ENCODE measurements at places on chromosomes 11 and 22. TPM values are rescaled to one million over a fixed set of nuclear protein-coding genes. Genes with fewer than 3 reads are reported as not detected.

GRCh38 chr11:14499178-14499559 is 442 bp downstream of the COPB1 start:
- H3K27me3 ChIP-seq = peaks cover 10% of the 10 kb centered on the region
- H3K36me3 ChIP-seq = peaks cover 19% of the 10 kb centered on the region
- H3K27ac ChIP-seq = peak overlapping the region; percentile 98

DNA sequence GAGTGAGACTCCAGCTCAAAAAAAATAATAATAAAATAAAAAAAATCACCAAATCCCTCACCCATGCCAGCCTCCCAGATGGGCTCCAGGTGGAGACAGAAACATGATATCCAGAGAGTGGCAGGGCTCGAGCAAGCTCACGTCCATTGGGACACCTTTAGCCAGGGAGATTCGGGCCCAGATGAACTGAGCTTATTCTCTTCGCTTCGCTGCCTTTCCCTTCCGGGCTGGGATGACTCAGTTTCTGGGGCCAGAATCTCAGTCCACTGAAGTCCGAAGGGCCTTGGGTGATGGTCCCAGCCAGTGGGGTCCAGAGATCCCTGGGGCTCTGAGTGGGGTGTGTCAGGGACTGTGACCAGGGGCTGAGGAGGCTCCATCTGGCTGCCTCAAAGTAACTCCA is 23.0 kb upstream of the MYEOV start:
- H3K4me3 ChIP-seq = no peak overlapping the region
- DNase-seq = no peak
- no peaks in the 10 kb centered on the region for H3K36me3 ChIP-seq
- no peaks in the 10 kb centered on the region for H3K4me1 ChIP-seq
- peaks cover 6% of the 10 kb centered on the region for H3K27me3 ChIP-seq

GRCh38 chr11:121249039-121249663 is 43.4 kb upstream of the SC5D start:
- no peaks in the 10 kb centered on the region for H3K36me3 ChIP-seq
- peak; percentile 17 for DNase-seq
- peaks cover 4% of the 10 kb centered on the region for H3K27me3 ChIP-seq
- H3K27ac ChIP-seq = no peak overlapping the region

GRCh38 chr11:127345819-127346459 is 345.4 kb upstream of the KIRREL3 start:
- peaks cover 4% of the 10 kb centered on the region for H3K27me3 ChIP-seq
- H3K4me3 ChIP-seq = no peak overlapping the region
- no peak overlapping the region for H3K27ac ChIP-seq
- no peaks in the 10 kb centered on the region for H3K36me3 ChIP-seq

DNA sequence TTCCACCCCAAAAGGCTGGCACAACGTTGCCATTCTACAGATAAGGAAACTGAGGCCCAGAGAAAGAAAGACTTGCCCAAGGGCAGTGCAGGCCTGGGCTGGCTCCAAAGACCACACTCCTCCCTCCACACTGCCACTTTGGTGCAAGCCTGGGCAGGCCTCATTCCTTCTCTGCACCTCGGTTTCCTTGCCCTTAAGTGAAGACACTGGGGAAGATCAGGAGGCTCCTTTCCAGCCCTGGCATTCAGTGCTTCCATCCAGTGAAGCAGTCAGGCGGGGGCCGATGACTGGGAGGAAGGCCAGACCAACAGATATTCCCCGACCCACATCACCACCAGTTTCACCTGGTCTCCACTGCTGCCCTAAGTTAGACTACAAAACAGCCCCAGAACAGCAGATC is 18.3 kb upstream of the TCF20 start:
- H3K27me3 ChIP-seq = peaks cover 2% of the 10 kb centered on the region
- no peak for DNase-seq
- H3K27ac ChIP-seq = no peak overlapping the region
- H3K4me3 ChIP-seq = no peak overlapping the region

DNA sequence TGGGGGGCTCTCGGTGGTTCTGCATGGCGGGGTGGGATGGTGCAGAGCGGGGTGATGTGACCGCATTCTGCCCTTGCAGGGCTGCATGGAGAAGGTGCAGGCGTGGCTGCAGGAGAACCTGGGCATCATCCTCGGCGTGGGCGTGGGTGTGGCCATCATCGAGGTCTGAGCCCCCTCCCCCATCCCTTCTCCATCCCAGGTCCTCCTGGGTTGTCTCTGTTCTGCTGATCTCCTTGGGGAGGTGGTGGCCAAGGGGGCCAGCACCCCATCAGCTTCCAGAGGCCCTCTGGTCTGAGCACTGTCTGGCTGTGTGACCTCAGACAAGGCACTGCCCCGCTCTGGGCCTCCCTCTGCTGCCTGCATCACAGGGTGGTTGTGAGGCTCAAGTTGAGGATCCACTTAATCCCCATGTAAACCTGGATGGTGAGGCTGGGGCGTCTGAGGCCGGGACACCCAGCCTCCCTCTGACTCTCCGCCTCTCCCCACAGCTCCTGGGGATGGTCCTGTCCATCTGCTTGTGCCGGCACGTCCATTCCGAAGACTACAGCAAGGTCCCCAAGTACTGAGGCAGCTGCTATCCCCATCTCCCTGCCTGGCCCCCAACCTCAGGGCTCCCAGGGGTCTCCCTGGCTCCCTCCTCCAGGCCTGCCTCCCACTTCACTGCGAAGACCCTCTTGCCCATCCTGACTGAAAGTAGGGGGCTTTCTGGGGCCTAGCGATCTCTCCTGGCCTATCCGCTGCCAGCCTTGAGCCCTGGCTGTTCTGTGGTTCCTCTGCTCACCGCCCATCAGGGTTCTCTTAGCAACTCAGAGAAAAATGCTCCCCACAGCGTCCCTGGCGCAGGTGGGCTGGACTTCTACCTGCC is 53.3 kb downstream of the CD82 start:
- DNase-seq = no peak
- H3K4me1 ChIP-seq = no peaks in the 10 kb centered on the region
- H3K27ac ChIP-seq = no peak overlapping the region
- H3K36me3 ChIP-seq = no peaks in the 10 kb centered on the region

DNA sequence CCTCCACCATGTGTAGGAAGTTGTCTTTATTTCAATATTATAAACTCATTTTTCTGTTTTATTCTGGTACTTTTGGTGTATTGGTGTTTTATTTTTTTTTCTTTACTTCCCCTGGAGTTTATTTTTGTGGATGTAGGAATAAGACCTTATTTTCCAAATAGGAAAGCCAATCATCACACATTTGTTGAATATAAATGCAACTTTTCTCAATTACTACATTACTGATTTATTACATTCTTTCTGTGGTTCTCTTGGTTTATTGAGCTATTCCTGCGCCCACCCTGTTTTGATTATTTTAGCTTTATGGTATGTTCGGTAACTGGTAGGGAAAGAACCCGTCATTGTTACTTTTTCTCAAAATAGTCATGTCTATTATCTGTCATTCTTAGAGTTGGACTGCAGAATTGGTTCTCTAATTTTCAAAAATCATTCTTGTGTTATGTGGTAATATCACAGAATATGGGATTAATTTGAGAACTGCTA is 3.6 kb downstream of the IGLL5 start:
- H3K4me1 ChIP-seq = no peaks in the 10 kb centered on the region
- peaks cover 4% of the 10 kb centered on the region for H3K27me3 ChIP-seq
- H3K27ac ChIP-seq = no peak overlapping the region
- H3K36me3 ChIP-seq = no peaks in the 10 kb centered on the region
- no peak for DNase-seq

GRCh38 chr11:135002236-135002635 is 590.2 kb upstream of the B3GAT1 start:
- no peaks in the 10 kb centered on the region for H3K4me1 ChIP-seq
- peaks cover 2% of the 10 kb centered on the region for H3K27me3 ChIP-seq
- H3K4me3 ChIP-seq = no peak overlapping the region

DNA sequence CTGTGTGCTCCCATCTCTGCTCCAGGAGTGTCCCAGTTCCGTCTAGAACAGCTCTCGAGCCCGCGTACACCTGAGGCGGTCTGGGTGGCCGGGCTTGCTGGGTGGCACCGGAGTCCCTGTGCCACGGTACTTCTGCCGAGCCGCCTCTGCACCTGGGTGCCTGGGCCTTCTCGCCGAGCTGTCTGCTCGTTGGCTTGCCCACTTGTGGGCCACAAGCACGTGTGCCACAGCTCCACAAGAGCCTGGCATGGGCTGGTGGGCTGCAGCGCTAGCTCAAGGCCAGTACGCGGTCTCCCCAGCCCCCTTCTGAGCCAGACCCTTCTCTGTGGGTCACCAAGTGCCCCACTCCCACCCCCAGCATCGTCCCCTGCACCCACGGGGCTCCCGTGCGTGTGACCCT is 388.0 kb downstream of the TBC1D22A start:
- peaks cover 6% of the 10 kb centered on the region for H3K4me1 ChIP-seq
- no peak overlapping the region for H3K4me3 ChIP-seq
- no peaks in the 10 kb centered on the region for H3K36me3 ChIP-seq
- no peak overlapping the region for H3K27ac ChIP-seq

DNA sequence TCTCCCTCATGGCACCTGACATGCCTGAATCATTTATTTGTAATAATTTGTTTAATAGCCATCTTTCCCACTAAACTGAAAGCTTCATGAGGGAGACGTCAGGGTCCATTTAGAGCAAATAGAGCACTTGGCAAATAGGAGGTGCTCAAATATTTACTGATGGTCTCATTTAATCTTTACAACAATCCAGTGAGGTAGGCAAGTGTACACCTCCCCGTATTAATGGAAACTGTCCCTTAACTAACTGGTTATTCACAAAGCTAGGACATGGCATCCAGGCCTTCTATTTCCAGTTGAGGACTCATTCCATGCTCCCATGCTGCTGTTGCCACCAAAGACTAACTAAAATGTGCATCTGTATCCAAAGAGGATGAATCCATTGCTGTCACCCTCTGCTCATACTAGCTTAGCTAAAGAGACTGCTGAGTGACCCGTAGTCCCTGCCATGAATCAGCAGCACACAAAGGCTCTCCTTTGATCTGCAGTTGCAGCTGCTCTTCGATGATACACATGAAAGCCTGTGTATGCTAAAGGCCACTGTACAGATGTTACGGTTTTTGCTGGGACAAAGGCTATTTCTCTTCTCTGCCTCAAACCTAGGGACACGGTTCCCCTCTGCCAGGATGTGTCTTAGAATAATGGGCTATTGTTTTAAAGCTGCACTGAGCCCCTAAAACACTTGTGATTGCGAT is 82.6 kb downstream of the RAB30 start:
- peaks cover 20% of the 10 kb centered on the region for H3K36me3 ChIP-seq
- H3K4me1 ChIP-seq = peaks cover 9% of the 10 kb centered on the region
- H3K27me3 ChIP-seq = no peaks in the 10 kb centered on the region
- no peak overlapping the region for H3K4me3 ChIP-seq
- no peak overlapping the region for H3K27ac ChIP-seq
- DNase-seq = no peak

GRCh38 chr11:102318469-102318868 is 1.2 kb downstream of the BIRC3 start:
- H3K27me3 ChIP-seq = peaks cover 25% of the 10 kb centered on the region
- peak overlapping the region; percentile 95 for H3K27ac ChIP-seq
- H3K36me3 ChIP-seq = no peaks in the 10 kb centered on the region
- peak overlapping the region; percentile 97 for H3K4me3 ChIP-seq
- H3K4me1 ChIP-seq = peaks cover 68% of the 10 kb centered on the region

GRCh38 chr22:41290262-41291221 is 4.6 kb upstream of the RANGAP1 start:
- H3K4me3 ChIP-seq = no peak overlapping the region
- no peak overlapping the region for H3K27ac ChIP-seq
- H3K27me3 ChIP-seq = peaks cover 5% of the 10 kb centered on the region
- no peak for DNase-seq
- peaks cover 17% of the 10 kb centered on the region for H3K4me1 ChIP-seq
- no peaks in the 10 kb centered on the region for H3K36me3 ChIP-seq

GRCh38 chr11:1880746-1881441 is 10.8 kb downstream of the PRR33 start:
- no peaks in the 10 kb centered on the region for H3K36me3 ChIP-seq
- no peaks in the 10 kb centered on the region for H3K4me1 ChIP-seq
- peak overlapping the region; percentile 53 for H3K27ac ChIP-seq
- H3K4me3 ChIP-seq = peak overlapping the region; percentile 33
- DNase-seq = no peak

- H3K27ac ChIP-seq = no peak overlapping the region
- H3K4me1 ChIP-seq = peaks cover 8% of the 10 kb centered on the region
- peaks cover 38% of the 10 kb centered on the region for H3K27me3 ChIP-seq
- DNase-seq = no peak
- H3K4me3 ChIP-seq = peak overlapping the region; percentile 42
Observed at GRCh38 chr22:43343670-43344519, 723 bp upstream of the SCUBE1 start.

GRCh38 chr11:134441281-134441680 is 29.2 kb upstream of the B3GAT1 start:
- peaks cover 5% of the 10 kb centered on the region for H3K27me3 ChIP-seq
- H3K36me3 ChIP-seq = no peaks in the 10 kb centered on the region
- DNase-seq = no peak
- peaks cover 13% of the 10 kb centered on the region for H3K4me1 ChIP-seq

- H3K4me1 ChIP-seq = peaks cover 12% of the 10 kb centered on the region
- peak overlapping the region; percentile 53 for H3K4me3 ChIP-seq
- no peaks in the 10 kb centered on the region for H3K36me3 ChIP-seq
- peak; percentile 57 for DNase-seq
Observed at GRCh38 chr22:49934160-49934890, 15.9 kb downstream of the CRELD2 start.

GRCh38 chr11:60844870-60845221 is 2.9 kb downstream of the CCDC86 start:
- peak overlapping the region; percentile 63 for H3K27ac ChIP-seq
- H3K27me3 ChIP-seq = peaks cover 13% of the 10 kb centered on the region
- H3K36me3 ChIP-seq = no peaks in the 10 kb centered on the region
- peak overlapping the region; percentile 35 for H3K4me3 ChIP-seq
- no peak for DNase-seq

DNA sequence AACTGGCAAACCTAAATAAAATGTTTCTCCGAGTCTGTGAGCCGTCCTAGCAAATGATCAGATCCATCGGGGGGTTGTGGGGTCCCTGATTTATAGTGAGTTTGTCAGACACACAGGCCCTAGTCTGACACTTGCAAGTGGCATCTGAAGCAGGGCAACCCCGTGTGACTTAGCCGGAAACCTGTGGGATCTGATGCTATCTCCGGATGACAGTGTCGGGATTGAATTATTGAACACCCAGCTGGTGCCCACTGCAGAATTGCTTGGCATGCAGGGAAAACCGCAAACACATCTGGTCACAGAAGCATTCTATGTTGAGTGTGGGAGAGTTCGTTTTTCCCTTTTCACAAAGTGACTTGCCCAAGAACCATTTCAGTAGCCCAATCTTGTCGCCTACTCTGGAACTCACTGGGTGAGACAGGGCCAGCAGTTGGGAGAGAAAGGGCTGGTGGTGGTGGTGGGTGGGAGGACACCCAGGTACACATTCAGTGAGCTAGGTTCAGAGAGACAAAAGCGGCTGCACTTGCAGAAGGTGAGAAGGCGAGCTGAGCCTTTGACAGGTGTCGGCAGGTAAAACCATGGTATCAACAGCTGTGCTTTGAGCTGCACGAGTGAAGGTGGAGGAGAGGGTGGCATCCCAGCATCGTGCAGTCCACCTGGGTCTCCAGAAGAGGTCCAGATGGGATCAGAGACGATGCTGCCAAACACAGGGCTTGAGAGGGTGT is 33.7 kb upstream of the B3GAT1 start:
- no peak overlapping the region for H3K4me3 ChIP-seq
- H3K27me3 ChIP-seq = peaks cover 2% of the 10 kb centered on the region
- H3K27ac ChIP-seq = no peak overlapping the region
- no peaks in the 10 kb centered on the region for H3K36me3 ChIP-seq

GP1BB gene
- polyA plus RNA-seq = 10.1 TPM

PATE4 gene
- not detected for polyA plus RNA-seq

GPR83 gene
- polyA plus RNA-seq = 0.10 TPM

WT1 gene
- polyA plus RNA-seq = not detected

LDLRAD3 gene
- polyA plus RNA-seq = 0.84 TPM

SCUBE2 gene
- polyA plus RNA-seq = not detected

OR52N2 gene
- not detected for polyA plus RNA-seq

TUT1 gene
- polyA plus RNA-seq = 16.2 TPM

RASSF7 gene
- polyA plus RNA-seq = 31.9 TPM

LRP4 gene
- polyA plus RNA-seq = not detected

GGTLC2 gene
- polyA plus RNA-seq = not detected

All from immature natural killer cell (primary cell).